ENCODE measurements at places on chromosomes 5 and 9. TPM values are rescaled to one million over a fixed set of nuclear protein-coding genes. Genes with fewer than 3 reads are reported as not detected.

DNA sequence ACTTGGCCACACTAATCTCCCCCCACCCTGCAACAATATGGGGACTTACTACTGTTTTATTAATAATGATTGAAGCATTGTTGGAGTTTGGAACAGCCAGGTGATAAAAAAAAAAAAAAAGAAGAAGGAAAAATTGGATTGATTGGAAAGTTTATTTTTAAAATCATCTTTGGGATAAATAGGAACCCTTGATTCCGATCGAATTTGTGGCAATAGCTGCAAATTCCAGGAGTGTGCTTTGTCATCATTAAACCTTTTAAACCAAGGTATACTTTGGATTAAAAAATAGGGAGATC is 907 bp upstream of the NR2F1 start:
- DNase-seq, result no peak

AMBP gene
- polyA plus RNA-seq, result 178 TPM

DNA sequence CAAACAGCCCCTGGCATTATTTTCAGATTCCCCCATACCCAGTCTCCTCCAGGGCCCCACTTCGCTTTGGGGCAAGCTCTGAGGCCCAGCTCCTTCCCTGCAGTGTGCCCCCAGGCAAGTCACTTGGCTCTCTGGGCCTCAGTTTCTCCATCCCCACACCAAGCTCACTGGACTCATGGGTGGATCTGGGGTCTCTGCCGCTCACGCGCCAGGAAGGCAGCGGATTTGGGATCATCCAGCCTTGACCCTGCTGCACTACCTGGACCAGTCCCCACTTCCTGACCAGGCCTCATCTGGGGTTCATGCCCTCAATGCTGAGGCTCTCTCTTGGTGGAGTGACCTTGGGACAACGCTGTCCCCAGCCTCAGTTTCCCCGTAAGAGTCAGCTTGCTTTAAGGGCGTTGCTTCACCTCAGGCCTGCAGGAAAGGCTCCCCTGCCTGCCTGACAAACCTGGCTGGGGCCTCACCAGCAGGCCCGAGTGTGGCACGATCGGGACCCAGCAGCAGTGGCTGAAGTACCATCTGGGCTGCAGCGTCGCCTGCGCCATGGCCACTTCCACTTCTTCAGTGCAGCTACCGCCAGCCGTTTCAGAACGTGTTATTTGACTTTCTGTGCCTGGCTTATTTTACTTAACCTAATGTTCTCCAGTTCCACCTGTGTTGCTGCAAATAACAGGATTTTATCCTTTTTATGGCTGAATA is 519.6 kb upstream of the SEMA6A start:
- peak; percentile 38 for DNase-seq

DNA sequence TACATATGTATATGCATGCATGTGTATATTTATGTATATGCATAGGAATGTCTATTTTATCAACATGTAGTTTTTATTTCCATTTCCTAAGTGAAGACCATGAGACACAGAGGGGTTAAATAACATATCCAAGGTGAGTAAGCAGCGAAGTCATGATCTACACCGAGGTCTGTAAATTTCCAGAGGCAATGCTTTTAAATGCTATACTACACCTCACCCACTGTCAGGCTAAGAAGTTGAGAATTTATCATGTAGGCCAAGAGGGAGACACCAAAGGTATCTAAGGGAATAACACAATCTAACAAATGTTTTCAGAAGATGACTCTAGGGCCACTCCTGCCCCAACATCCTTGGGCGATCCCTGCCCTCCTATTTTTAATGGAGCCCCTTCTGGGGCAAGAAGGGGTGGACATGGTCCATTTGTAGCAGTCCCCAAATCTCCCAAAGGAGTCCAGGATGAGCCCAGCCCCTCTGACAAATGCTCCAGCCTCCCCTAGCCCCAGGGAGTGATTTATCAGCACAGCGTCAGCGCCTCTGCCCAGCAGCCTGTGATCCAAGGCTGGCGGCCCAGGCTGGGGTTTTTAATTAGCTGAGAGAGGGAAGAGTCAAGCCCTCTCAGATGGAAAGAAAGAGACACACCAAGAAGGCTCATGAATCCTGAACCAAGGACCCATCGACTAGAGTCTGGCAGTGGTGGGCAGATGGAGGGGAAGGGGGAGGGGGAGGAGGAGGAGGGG is 339.9 kb downstream of the ASTN2 start:
- no peak for DNase-seq

DNA sequence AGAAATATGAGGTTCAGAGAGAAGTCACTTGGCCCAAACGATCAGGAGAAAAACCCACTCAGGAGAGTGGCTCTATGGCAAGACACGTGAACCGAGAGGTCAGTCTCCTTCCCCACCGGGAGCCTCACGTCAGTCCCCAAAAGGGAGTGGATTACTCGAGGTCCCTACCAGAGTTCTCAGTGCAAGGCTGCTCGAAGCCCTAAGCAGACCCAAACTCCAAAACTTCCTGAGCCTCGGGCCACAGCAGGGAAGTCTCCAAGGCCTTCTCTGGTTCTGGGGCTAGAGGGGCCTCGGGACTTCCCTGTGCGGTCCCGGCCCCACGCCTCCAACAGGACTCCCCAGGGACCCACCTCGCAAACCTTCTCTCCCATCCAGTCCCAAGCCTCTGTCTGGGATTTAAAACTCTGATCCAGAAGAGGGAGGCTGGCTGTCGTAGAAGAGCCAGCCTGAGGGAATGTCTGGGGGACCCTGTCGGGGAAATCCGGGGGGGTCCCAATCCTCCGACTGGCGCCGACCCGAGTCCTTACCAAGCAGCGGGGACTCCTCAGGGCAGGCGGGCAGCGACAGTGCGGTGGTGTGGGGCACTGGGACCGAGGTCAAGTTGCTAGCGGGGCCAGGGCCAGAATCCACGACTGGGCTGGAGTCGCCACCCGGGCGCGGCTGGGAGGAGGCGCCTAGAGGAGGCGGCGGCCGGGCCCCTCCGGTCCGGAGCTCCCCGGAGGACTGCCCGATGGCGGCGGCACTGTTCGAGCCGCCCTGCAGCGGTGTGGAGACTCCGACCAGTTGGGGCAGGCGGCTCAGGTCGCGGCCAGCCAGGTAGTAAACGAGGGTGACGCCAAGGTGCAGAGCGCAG is 679 bp downstream of the B4GALT1 start:
- peak; percentile 48 for DNase-seq

DNA sequence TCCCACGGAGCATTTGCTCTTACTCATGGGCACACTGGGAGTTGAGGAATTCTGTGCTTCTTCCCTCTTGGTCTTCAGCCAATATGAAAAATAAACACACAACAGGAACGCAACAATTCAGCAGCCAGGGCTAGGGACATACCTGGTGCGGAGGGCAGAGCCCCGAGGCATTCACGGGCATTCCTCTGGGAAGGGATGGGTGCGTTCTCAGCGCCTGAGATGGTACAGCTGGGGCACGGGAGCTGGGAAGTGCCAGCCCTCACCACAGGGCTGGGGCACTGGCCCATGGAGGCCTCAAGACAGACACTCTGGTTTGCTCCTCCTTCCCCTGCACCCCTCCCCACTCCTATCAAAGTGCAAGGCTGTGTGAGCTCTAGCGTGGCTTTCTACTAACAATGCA is 2.1 kb downstream of the SLC6A3 start:
- no peak for DNase-seq

DNA sequence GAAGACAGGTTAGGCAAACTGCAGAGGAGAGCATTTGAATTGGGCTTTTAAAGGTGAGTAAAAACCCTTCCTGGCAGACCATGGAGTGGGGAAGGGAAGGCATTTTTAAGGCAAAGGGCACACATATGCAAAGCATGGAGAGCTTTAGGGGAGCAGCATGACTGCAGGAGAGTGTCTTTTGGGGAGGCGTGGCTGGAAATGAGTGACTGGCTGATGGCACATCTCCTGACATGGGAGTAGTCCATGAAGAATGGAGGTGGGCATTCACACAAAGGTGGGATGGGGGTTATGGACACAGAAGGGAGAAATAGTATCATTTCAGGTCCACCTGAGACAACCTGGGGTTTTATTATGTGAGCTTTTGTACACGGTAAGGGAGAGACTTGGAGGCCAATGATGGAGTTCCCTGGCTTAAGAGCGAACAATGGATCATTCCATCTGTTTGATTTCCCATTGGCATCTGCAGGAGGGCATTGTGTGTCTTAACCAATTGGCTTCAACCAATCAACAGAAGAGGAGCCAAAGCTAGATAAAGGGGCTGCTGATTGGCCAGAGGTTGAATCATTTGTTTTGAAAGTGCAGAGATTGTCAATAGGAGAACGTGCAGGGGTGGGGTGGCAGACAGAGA is 2.1 kb downstream of the NSG2 start:
- DNase-seq, result no peak

Data from pancreas (tissue), 10 donors.